ENCODE measurements at places on chromosomes 4 and X.
A peak's percentile ranks its signal among the peaks of the same experiment; 100 is the strongest.

DNA sequence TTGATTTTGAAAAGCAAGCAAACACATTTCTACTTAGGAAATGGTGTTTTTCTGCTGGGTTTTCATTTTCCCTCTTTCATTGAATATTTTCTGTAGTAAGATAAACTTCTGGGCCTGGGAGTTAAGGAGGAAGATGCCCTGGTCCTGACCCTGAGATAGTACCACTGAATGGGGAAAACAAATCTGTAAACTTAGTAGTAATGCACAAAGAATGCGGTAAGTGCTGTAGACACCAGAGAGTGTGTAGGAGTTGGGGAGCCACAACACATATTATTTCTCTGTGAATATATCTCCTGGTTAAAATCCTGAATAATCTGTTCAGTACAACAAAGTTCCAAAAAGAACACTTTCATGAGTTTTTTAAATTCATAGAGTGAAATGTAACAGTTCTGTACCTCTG is 178.3 kb downstream of the MAPK10 start:
- H3K4me1 ChIP-seq = no peaks in the 10 kb centered on the region
- no peaks in the 10 kb centered on the region for H3K27me3 ChIP-seq
- H3K27ac ChIP-seq = no peak overlapping the region

GRCh38 chrX:87663421-87663820 is 145.8 kb downstream of the KLHL4 start:
- no peaks in the 10 kb centered on the region for H3K4me1 ChIP-seq
- H3K27me3 ChIP-seq = no peaks in the 10 kb centered on the region
- DNase-seq = no peak
- H3K36me3 ChIP-seq = no peaks in the 10 kb centered on the region

DNA sequence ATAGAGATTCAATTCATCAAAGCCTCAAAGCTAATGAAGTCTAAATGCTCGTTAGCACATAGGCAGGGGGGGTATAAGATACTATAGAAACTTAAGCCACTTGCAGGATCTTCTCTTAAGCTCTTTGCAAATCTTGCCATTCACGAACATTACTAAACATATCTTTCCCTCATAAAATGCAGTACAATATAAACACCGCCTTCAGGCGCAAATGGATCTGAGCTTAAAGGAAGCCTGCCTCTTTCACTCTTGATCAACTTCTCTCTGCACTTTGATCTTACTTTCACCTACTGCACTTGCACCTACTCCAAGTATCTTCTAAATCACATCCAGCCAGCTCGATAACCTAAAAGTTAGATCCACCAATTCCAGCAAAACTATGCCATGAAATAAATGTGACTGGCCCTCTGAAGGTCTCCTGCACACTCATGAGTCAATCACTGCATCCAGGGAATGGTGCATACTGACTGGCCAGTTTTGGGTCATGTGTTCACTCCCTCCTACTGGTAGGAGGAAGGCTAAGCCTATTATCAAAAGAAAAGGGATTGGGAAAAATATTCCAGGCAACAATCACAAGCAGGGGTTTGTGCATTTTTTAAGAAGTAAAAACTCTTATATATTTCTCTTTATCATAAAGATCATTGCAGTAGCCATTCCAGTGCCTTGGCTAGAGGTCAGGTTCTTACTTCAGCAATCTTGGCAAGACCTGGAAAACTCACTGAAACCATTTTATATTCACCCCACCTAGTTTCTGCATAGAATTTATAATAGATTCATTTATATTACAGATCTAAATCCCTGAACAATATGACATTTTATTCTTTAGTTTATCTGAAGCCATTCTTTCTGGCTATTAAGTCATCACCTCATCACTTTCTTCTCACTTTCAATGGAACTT is 222.0 kb downstream of the PPP3CA start:
- DNase-seq = no peak
- no peaks in the 10 kb centered on the region for H3K27me3 ChIP-seq
- no peak overlapping the region for H3K4me3 ChIP-seq
- peaks cover 16% of the 10 kb centered on the region for H3K4me1 ChIP-seq
- no peaks in the 10 kb centered on the region for H3K36me3 ChIP-seq
- no peak overlapping the region for H3K27ac ChIP-seq

- H3K27me3 ChIP-seq = no peaks in the 10 kb centered on the region
- no peak overlapping the region for H3K27ac ChIP-seq
- no peak for DNase-seq
Measured at GRCh38 chr4:1968686-1969295, 40.0 kb downstream of the NELFA start.

DNA sequence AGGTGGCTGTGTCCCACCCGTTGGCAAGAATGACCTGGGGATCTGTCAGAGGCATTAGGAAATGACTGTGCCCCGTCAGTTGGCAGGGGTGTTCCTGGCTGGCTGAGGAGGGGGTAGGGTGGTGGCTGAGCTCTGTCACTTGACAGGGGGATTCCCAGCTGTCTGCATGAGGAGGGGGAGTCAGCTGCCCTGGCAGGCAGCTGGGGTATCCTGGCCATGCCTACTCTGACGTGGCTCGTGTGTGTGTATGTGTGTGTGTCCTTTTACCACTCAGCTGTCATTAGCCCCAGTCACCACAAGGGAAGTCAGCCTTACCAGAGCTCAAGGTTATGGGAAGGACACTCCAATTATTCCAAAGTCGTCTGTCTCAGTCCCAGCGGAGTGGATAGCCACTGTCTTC is 93.2 kb downstream of the EFNB1 start:
- no peaks in the 10 kb centered on the region for H3K4me1 ChIP-seq
- no peak overlapping the region for H3K27ac ChIP-seq
- DNase-seq = no peak
- H3K36me3 ChIP-seq = no peaks in the 10 kb centered on the region

GRCh38 chrX:101617211-101618191 is at the start of gene ARMCX6:
Gene ARMCX6 (minus strand): TSS chrX:101618000. CDS start chrX:101616620, 1,380 bp downstream.
- peak; percentile 75 for DNase-seq
- no peaks in the 10 kb centered on the region for H3K27me3 ChIP-seq
- H3K27ac ChIP-seq = peak within 1 kb of the TSS; percentile 81
- H3K4me3 ChIP-seq = peak within 1 kb of the TSS; percentile 65
- peaks cover 12% of the 10 kb centered on the region for H3K4me1 ChIP-seq
- no peaks in the 10 kb centered on the region for H3K36me3 ChIP-seq

DNA sequence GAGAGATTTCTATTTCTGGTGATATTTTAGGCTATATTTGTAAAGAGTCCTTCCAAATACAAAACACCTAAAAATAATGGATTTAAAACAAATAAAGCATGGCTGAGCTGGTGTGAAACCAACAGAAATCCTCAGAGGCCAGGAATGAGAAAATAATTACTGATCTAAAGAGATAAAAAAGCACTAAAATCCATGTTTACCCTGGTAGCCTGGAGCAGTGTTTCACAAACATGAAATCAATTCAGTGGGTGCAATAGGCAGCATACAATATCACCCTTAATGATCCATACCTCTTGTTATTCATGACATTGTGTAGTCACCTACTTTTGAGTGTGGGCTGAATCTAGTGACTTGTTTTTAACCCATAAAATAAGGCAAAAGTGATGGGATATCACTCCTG is 14.6 kb downstream of the PFKFB1 start:
- no peaks in the 10 kb centered on the region for H3K36me3 ChIP-seq
- no peak overlapping the region for H3K27ac ChIP-seq
- H3K4me3 ChIP-seq = no peak overlapping the region
- no peak for DNase-seq
- H3K27me3 ChIP-seq = no peaks in the 10 kb centered on the region
- H3K4me1 ChIP-seq = no peaks in the 10 kb centered on the region

- no peak overlapping the region for H3K27ac ChIP-seq
- H3K27me3 ChIP-seq = no peaks in the 10 kb centered on the region
- H3K4me3 ChIP-seq = no peak overlapping the region
- no peak for DNase-seq
Measured at GRCh38 chrX:68936608-68937007, 107.8 kb downstream of the EFNB1 start.

GRCh38 chr4:87009095-87009648 is 74.4 kb downstream of the AFF1 start:
- H3K4me1 ChIP-seq = peaks cover 48% of the 10 kb centered on the region
- no peak overlapping the region for H3K27ac ChIP-seq
- DNase-seq = no peak
- no peaks in the 10 kb centered on the region for H3K36me3 ChIP-seq
- peak overlapping the region; percentile 75 for H3K4me3 ChIP-seq

GRCh38 chr4:137609718-137610430 is 77.6 kb upstream of the PCDH18 start:
- no peaks in the 10 kb centered on the region for H3K36me3 ChIP-seq
- no peaks in the 10 kb centered on the region for H3K4me1 ChIP-seq
- no peak overlapping the region for H3K4me3 ChIP-seq
- H3K27ac ChIP-seq = no peak overlapping the region

GRCh38 chr4:33054656-33055196 is 2334.6 kb downstream of the PCDH7 start:
- no peaks in the 10 kb centered on the region for H3K36me3 ChIP-seq
- no peaks in the 10 kb centered on the region for H3K27me3 ChIP-seq
- H3K4me3 ChIP-seq = no peak overlapping the region
- no peak for DNase-seq

- peak; percentile 50 for DNase-seq
- peak overlapping the region; percentile 91 for H3K27ac ChIP-seq
- no peak overlapping the region for H3K4me3 ChIP-seq
Measured at GRCh38 chr4:185566425-185566824, 31.1 kb upstream of the PDLIM3 start.

- no peak overlapping the region for H3K27ac ChIP-seq
- H3K4me1 ChIP-seq = peaks cover 12% of the 10 kb centered on the region
- no peaks in the 10 kb centered on the region for H3K27me3 ChIP-seq
- no peak overlapping the region for H3K4me3 ChIP-seq
- H3K36me3 ChIP-seq = no peaks in the 10 kb centered on the region
Measured at GRCh38 chr4:77927991-77928925, 65.6 kb downstream of the MRPL1 start.

GRCh38 chrX:3950373-3950772 is 236.9 kb upstream of the PRKX start:
- no peak overlapping the region for H3K4me3 ChIP-seq
- DNase-seq = no peak
- H3K36me3 ChIP-seq = no peaks in the 10 kb centered on the region
- no peaks in the 10 kb centered on the region for H3K27me3 ChIP-seq

DNA sequence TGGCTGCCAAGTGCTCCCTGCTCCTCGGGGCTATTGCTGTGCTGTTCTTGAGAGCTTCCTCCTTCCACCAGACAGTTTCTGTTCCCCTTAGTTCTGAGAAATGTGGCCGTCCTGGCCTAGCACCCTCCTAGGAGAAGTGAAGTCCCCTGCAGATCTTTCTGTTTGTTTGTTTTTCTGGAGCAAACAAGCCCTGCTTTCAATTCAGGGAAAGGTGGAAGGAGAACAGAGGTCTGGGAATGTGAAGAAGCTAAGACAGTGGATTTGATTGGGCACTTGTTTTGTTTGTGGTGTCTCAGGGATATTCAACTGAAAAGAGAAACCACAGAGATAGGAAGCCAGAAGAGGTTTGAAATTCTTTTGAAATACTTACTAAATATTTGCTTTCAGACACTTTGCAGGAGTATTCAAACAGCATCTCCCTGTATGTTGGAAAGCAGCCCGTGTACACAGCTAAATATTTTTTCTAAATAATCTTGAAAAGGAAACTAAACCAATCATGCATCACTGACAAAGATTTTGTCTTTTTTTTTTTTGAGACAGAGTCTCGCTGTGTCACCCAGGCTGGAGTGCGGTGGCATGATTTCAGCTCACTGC is 36.5 kb upstream of the PPM1K start:
- DNase-seq = no peak
- no peaks in the 10 kb centered on the region for H3K36me3 ChIP-seq
- H3K27ac ChIP-seq = no peak overlapping the region

- no peaks in the 10 kb centered on the region for H3K36me3 ChIP-seq
- peak overlapping the region; percentile 9 for H3K27ac ChIP-seq
- DNase-seq = peak; percentile 26
- H3K4me1 ChIP-seq = peaks cover 7% of the 10 kb centered on the region
- no peaks in the 10 kb centered on the region for H3K27me3 ChIP-seq
Measured at GRCh38 chr4:98838977-98839618, 89.8 kb downstream of the EIF4E start.

GRCh38 chr4:955931-956381 is 17.4 kb downstream of the DGKQ start:
- no peak overlapping the region for H3K4me3 ChIP-seq
- DNase-seq = no peak
- no peaks in the 10 kb centered on the region for H3K36me3 ChIP-seq
- H3K27ac ChIP-seq = no peak overlapping the region
- no peaks in the 10 kb centered on the region for H3K4me1 ChIP-seq

GRCh38 chrX:12314651-12315050 is 176.4 kb downstream of the FRMPD4 start:
- H3K4me1 ChIP-seq = no peaks in the 10 kb centered on the region
- no peaks in the 10 kb centered on the region for H3K36me3 ChIP-seq
- H3K27me3 ChIP-seq = no peaks in the 10 kb centered on the region
- DNase-seq = no peak

- H3K36me3 ChIP-seq = no peaks in the 10 kb centered on the region
- no peak for DNase-seq
- no peak overlapping the region for H3K27ac ChIP-seq
- no peaks in the 10 kb centered on the region for H3K27me3 ChIP-seq
Measured at GRCh38 chr4:3440979-3441500, 728 bp upstream of the HGFAC start.

GRCh38 chr4:150771382-150771781 is 189.4 kb downstream of the MAB21L2 start:
- no peaks in the 10 kb centered on the region for H3K4me1 ChIP-seq
- DNase-seq = no peak
- H3K27ac ChIP-seq = no peak overlapping the region
- H3K36me3 ChIP-seq = no peaks in the 10 kb centered on the region
- H3K4me3 ChIP-seq = no peak overlapping the region

DNA sequence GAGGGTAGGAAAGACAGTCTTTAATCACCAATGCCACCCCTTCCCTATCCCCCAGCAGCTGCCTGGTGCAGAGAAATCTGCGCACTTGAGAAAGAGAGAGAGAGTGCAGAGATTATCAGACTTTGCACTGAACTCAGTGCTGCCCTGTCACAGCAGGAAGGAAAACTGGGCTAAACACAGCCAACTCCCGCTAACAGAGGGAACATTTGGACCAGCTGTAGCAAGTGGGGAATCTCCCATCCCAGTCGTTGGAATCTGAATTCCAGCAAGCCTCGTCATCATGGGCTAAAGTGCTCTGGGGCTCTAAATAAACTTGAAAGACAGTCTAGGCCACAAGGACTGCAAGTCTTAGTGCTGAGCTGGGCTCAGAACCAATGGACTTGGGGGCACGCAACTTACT is 168.7 kb downstream of the DLG3 start:
- no peak overlapping the region for H3K27ac ChIP-seq
- H3K4me3 ChIP-seq = no peak overlapping the region
- no peaks in the 10 kb centered on the region for H3K36me3 ChIP-seq
- DNase-seq = no peak
- H3K4me1 ChIP-seq = no peaks in the 10 kb centered on the region

Measured in heart right ventricle (tissue), 16 donors.